ENCODE measurements at places on chromosomes 7 and 10.

- no peak for DNase-seq
These were observed 75.3 kb downstream of the POLL start for GRCh38 chr10:101512738-101513137.

DNA sequence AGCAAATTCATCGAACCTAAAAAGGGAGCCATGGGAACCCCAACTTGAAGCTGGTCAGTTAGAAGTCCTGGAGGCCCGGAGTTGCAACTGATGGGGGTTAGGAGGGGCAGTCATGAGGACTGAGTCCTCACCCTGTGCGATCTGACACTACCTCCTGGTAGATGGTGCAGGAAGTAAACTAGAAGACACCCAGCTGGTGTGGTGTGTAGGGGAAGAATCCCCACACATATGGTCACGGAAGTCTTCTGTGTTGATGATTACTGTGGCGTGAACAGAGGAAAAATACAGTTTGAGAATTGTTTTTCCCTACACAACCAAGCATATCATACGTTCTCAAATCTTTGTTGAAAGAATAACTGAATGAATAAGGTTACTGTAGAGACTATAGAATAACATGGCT is 164.6 kb upstream of the KCTD7 start:
- DNase-seq, result no peak

DNA sequence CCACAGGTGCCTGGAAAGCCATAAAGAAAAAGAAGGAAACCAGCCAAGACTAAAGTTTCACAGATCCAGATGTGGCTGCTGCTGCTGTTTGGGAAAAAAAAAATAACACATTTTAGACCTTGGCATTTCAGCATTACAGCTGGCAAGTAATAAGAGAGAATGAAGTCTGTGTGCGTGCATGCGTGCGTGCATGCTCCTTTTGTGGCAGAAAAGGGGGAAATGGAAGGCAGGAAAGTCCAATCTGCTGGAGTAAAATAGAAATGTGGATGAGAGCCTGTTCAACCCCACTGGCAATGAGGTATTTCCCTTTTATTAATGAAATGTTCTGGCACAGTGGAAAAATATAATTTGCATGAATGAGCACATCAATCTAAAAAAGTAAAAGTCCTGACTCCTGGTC is 137.0 kb upstream of the SEMA3A start:
- DNase-seq, result no peak

DNA sequence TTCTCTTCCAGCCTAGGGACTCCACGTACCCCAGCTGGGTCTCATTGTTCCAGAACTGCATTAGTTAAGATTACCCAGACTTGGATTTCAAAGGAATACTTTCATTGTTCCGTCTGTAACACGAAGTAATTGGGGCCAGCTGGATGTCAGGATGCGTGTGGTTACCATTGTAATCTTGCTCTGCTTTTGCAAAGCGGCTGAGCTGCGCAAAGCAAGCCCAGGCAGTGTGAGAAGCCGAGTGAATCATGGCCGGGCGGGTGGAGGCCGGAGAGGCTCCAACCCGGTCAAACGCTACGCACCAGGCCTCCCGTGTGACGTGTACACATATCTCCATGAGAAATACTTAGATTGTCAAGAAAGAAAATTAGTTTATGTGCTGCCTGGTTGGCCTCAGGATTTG is 21.0 kb downstream of the LRRC17 start:
- peak; percentile 75 for DNase-seq

DNA sequence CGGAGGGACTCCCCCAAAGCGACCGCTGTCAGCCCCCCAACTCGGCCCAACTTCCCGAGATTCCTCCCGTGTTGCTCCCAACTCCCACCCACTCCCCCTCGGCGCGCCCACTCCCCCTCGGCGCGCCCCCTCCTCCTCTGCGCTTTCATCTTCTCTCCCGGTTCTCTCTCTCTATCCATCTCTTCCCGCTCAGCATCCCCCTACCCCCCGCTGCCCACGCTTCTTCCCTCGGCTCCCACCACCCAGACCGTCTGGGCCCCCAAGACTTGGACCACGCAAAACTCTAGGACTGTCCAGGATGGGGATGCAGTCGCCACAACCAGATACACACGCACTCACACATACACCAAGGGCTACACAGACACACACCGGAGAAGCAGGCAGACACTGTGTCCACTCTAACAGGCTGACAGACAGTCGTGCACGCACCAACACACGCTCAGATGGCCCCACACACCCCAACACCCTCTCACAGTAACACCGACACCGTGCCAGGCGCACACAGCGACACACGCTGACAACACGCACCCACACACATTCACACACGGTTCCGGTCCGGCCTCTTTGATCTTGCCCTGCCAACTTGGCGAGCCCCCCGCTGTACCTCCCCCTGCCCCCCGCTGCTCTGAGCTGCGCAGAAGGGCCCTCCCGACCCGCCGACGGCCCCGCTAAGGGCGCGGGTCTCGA is 1.1 kb downstream of the GRID1 start:
- peak; percentile 28 for DNase-seq

DNA sequence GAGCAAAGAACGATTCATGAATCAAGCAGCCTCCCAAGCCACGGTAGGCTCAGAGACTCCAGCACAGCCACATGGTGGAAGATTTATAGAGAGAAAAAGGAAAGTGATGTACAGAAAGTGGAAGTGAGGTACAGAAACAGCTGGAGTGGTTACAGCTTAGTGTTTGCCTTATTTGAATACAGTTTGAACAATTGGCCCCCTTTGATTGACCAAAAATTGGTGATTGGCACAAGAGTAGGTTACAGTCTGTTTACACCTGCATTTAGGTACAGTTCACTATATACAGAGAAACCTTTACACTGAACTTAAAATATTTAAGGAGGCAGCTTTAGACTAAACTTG is 136.4 kb upstream of the ASAH2 start:
- no peak for DNase-seq

Data from kidney (tissue), 22 donors.